Skeletal muscle tissue (tissue), 5 donors: ENCODE measurements at places on chromosomes 5 and 9. TPM values are rescaled to one million over a fixed set of nuclear protein-coding genes. Genes with fewer than 3 reads are reported as not detected.

IRX4 gene
- total RNA-seq, result under 0.01 TPM

SLC6A3 gene
- total RNA-seq, result not detected

GCNT4 gene
- total RNA-seq, result under 0.01 TPM

ENHO gene
- total RNA-seq, result 4.2 TPM

TAS2R1 gene
- not detected for total RNA-seq

EPB41L4B gene
- 6.8 TPM for total RNA-seq

MARVELD2 gene
- 0.52 TPM for total RNA-seq

FLT4 gene
- total RNA-seq, result 8.4 TPM

INSYN2B gene
- not detected for total RNA-seq

PTCD2 gene
- total RNA-seq, result 2.6 TPM

NEUROG1 gene
- not detected for total RNA-seq

TXNDC8 gene
- total RNA-seq, result not detected

SNAPC4 gene
- 4.7 TPM for total RNA-seq

CSF1R gene
- 31.3 TPM for total RNA-seq

MLANA gene
- total RNA-seq, result not detected

TSPAN17 gene
- total RNA-seq, result 14.6 TPM

PCDHGB6 gene
- total RNA-seq, result 5.2 TPM

GBA2 gene
- 31.3 TPM for total RNA-seq

BSPRY gene
- total RNA-seq, result 1.0 TPM

PCDHGA8 gene
- 3.7 TPM for total RNA-seq

CD74 gene
- 63.2 TPM for total RNA-seq

EMB gene
- total RNA-seq, result 3.7 TPM

ELOVL7 gene
- total RNA-seq, result 0.52 TPM

F2RL2 gene
- total RNA-seq, result under 0.01 TPM

CRAT gene
- 27.1 TPM for total RNA-seq

ASPN gene
- total RNA-seq, result 213 TPM
